ENCODE measurements at places on chromosomes 2 and 18.

DNA sequence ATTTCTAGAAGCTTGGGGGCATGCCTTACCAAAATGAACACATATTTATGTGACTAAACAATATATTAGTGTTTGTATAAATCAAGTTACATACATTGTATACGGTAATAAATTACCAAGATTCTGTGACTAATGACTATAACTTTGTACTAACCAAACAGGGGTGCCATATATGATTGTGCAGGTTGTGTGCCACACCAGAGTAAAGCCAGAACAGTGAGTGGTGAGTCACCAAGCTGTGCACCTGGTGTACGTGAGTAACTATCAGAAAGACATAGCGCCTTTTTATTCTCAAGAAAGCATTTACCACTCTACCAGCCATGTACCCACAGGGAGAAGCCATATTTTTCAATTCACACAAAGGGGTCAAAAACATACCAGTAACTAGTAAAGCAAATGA lies 453.2 kb upstream of the PIK3C3 start:
- DNase-seq, result no peak

- no peak for DNase-seq
Observed at GRCh38 chr2:30958918-30959265, 151.6 kb upstream of the CAPN13 start.

- DNase-seq, result no peak
Observed at GRCh38 chr2:437756-438393, 150.0 kb upstream of the ALKAL2 start.

DNA sequence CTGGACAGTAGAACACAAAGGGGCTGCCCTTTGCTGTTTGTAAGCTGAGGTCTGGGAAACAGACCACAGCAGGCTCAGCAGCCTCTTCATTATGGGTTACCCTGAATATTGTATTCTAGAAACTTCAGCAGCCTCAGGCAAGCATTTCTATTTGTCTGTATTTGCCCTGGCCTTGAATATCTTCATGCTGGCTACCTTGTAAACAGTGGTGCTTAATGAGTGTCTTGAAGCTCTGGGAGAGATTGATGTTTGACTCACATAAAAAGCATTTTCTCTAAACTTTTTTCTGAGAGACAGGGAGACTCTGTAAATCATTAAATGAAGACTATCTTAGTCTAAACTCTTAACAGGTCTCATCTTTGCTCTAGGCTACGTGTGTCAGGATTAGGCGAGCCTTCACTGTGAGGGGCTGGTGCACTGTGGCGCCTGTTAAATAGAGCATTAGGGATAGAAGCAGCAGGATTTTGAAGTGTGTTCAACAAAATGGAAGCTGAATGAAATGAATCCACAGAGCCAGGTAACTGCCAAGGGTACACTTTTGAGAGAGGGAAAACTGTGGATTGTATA lies 53.1 kb upstream of the MEX3C start:
- DNase-seq, result no peak

- DNase-seq, result no peak
Observed at GRCh38 chr18:23634692-23635091, 28.0 kb downstream of the ANKRD29 start.

GRCh38 chr2:102001767-102002142 lies 10.0 kb downstream of the IL1R2 start:
- DNase-seq, result no peak

DNA sequence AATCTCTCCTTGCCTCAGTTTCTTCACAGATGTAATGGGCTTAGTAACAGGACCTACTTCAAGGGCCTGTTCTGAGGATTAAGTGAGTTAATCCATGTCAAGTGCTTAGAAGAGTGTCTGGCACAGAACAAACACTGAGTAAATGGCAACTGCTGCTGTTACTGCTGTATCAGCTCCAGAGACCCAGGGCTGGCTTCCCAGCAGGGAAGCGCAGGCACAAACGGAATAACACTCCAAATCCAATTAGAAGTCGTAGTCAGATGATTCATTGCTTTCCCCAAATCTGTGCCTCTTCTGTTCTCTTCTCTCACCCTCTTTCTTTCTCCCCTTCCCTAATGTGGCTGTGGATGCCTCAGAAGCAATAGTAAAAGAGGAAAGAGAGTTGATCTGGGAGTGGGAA lies 101.1 kb upstream of the FZD7 start:
- DNase-seq, result no peak

DNA sequence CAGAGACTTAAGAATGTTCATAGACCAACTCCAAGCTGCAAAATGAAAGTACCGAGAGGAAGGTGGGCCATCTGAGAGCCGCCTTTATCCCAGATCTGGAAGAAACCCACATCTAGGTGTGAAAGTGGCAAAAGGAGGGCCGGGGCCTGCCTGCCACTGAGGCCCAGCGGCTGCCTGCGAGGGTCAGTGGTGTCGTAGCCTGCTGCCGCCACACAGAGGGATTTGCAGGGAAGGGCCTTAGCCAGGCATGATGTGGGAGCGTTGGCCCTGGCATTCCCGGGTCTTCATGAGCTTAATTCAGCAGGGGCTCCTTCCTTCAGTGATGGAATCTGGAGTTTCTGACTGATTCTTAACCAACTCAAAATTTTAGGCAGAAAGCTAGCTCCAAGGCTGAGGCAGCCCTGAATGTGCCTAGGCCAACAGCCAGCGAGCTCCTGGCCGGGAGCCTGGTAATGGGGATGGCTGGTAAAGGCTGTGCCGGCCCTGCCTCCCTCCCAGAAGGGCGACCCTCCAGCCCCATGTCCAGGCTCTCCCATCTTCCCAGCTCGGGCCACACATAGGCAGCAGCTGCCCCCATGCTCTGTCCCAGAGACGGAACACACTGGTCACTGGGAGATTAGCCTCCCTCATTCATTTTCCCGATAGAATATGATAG lies 230.1 kb downstream of the AGAP1 start:
- DNase-seq, result no peak

DNA sequence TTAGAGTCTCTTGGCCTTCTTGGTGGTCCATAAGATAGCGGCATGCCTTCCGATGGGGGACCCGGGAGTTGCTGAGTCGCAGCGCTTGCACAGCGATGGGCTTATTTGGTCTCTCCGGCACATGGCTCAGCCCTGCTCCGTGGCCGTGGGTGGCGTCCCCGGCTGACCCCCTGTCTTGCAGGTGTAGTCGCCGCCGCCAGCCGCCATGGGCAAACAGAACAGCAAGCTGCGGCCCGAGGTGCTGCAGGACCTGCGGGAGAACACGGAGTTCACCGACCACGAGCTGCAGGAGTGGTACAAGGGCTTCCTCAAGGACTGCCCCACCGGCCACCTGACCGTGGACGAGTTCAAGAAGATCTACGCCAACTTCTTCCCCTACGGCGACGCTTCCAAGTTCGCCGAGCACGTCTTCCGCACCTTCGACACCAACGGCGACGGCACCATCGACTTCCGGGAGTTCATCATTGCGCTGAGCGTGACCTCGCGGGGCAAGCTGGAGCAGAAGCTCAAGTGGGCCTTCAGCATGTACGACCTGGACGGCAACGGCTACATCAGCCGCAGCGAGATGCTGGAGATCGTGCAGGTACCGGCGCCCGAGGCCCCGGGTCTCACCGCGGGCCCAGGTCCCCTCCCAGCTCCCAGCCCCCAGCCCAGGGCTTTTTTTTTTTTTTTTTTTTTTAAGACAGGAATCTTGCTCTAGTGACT lies 28.4 kb downstream of the ODC1 start:
- DNase-seq, result no peak

DNA sequence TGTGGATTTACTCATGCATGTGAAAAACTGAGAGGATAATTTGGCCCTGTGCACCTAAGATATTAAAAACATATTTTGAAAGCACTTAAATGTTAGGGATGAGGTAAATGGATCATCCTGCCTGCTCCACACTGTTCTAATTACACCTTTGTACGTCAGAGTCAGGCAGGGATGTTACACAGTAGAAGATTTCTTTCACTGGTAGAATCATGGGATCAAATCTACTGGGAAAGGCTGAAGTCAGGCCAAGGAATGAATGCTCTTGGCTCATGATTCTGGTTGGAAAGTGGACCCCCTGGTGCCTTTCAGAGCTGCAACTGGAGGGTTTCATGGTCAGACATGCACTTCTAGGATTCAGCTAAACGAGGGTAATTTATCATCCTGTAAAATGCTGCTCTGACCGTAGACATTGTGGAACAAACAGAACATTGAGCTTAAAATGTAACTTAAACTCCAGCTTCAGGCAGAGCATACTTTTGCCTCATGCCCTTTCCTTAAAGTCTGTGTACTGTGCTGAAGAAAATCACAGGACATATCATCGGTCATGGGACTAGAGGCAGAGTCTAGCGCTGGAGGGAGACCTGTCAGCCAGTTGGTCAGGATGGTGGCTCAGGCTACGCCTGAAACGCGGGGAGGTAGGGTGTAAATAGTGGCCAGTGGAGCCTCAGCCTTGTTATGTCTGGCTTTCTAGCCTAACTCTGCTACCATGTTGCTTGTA lies 4.9 kb downstream of the KCNE4 start:
- DNase-seq, result no peak

GRCh38 chr18:39199231-39199855 lies 1633.7 kb upstream of the CELF4 start:
- no peak for DNase-seq

- no peak for DNase-seq
Observed at GRCh38 chr18:57982372-57983021, 61.5 kb upstream of the NEDD4L start.

GRCh38 chr2:8416001-8416571 lies 265.8 kb upstream of the ID2 start:
- no peak for DNase-seq

GRCh38 chr2:96396602-96397001 lies 61.0 kb downstream of the NCAPH start:
- DNase-seq, result no peak

GRCh38 chr2:236694146-236694888 lies 124.7 kb downstream of the ACKR3 start:
- DNase-seq, result no peak

DNA sequence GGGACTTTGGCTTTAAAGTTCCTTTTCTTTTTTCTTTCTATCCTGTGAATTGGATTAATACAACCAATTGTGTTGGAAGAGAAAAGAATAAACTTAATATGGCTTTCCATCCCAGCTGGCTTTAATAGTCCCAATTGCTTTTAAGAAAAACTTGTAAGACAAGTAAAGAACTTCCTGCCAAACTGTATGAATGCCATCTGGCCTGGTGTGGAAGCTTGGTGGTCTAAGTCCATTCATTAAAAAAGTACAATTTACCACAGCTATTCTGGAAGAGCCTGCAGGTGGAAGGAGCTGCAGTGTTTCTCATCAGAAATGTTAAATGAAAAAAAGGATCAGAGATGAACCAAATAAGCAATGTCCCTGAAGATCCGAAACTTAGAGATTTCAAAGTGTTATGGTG lies 103.9 kb downstream of the KLHL14 start:
- no peak for DNase-seq

- no peak for DNase-seq
Observed at GRCh38 chr2:126771501-126772195, 115.7 kb downstream of the GYPC start.

- DNase-seq, result no peak
Observed at GRCh38 chr2:235095569-235095968, 143.8 kb downstream of the SH3BP4 start.

- no peak for DNase-seq
Observed at GRCh38 chr2:88396209-88396608, 56.3 kb downstream of the FOXI3 start.

DNA sequence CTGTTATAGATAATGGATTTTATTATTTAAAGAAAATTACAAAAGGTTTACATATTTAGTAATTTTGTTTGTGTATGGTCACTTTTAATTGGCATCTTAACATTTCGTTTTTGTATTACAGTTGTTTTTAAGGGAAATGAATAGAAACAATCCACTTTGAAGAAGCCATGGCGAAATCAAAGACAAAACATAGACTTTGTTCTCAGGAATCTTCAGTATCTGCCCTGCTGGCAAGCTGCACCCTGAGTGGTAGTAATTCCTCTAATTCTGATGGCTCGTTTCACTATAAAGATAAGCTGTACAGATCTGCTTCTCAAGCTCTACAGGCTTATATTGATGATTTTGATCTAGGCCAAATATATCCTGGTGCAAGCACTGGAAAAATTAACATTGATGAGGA lies 2.7 kb downstream of the C18orf54 start:
- DNase-seq, result no peak

All from bone marrow (tissue), 2 donors.